ENCODE measurements at places on chromosomes 7 and 10.

- no peak for DNase-seq
These were observed 133.3 kb upstream of the KIF5B start for GRCh38 chr10:32189400-32190084.

DNA sequence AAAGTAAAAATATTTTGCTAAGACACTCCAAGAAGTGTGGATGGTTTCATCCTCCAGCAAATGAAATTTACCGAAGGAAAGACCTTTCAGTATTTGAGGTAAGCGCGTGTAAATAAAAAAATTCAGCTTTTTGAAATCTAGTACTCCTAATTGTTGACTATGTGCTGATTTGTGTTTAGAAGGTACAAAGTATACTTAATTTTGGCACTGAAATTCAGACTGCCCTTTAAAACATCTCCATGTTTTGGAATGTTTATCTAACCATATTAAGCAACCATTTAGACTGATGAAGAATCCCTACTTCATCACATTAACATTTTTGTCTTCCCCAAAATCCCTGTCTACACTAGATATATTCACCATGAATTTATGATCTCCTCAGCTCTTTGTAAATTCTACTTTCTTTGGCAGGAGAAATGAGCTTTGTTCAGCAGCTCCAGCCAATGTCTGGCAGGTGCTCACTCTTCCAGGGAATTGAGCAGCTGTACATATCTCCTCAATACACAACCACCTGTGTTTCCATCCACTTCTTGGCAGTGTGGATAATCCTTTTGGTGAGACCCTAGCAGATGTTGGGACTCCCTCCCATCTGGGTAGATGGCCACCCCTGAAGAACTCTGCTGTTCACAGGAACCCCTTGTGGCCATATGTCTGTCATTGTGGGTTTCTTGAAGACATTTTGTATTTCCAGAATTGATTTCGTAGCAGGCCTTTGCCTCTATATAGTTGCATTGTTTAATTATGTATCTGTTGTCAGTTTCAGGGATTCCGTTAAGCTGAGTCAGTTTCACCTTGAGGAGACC is 129.4 kb upstream of the SAMD8 start:
- no peak for DNase-seq

GRCh38 chr10:46096446-46096845 is 50.4 kb upstream of the MSMB start:
- DNase-seq = no peak

DNA sequence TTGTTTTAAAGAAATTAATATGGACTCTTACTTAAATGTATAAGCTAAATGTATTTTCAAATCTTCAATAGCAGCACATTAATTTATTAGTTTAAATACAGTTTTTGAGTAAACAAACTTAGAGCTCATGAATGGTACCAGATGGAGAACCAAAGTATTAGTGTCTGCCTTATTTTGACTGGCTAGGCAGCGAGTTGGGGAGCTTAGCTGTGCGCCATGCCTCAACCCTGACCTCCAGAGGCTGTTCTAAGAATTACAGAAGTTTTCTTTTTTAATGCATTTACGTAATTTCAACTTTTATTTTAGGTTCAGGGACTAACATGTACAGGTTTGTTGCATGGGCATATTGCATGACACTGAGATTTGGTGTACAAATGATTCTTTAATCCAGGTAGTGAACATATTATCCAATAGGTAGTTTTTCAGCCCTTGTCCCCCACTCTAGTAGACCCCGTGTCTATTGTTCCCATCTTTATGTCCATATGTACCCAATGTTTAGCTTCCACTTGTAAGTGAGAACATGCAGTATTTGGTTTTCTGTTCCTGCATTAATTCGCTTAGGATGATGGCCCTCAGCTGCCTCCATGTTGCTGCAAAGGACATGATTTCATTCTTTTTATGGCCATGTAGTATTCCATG is 166.8 kb downstream of the IQUB start:
- DNase-seq = no peak

- no peak for DNase-seq
These were observed 578 bp downstream of the HTRA1 start for GRCh38 chr10:122461729-122462532.

GRCh38 chr10:14456218-14456869 is 125.6 kb upstream of the FRMD4A start:
- DNase-seq = no peak

GRCh38 chr10:34760606-34761005 is 54.5 kb downstream of the PARD3 start:
- DNase-seq = no peak

DNA sequence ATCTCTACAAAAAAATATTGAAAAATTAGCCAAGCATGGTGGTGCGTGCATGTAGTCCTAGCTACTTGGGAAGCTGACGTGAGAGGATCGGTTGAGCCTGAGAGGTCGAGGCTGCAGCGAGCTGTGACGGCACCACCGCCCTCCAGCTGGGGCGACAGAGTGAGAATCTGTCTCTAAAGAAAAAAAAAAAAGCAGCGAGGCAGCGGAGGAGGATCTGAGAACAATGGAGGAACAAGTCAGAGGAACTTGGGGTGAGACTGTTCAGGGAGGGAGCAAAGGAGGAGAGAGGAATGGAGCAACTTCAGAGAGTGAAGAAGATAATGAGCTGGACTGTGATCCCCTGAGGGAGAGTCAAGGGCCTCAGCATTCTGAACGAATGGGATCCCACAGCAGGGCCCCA is 85.4 kb downstream of the MKX start:
- DNase-seq = no peak

- DNase-seq = no peak
These were observed 9.2 kb upstream of the GIMAP5 start for GRCh38 chr7:150728011-150728410.

GRCh38 chr7:77391230-77391629 is 24.9 kb downstream of the GSAP start:
- no peak for DNase-seq

- no peak for DNase-seq
These were observed 18.3 kb upstream of the ZNF12 start for GRCh38 chr7:6725003-6725402.

GRCh38 chr7:33425395-33425794 is 296.0 kb downstream of the BBS9 start:
- DNase-seq = no peak

DNA sequence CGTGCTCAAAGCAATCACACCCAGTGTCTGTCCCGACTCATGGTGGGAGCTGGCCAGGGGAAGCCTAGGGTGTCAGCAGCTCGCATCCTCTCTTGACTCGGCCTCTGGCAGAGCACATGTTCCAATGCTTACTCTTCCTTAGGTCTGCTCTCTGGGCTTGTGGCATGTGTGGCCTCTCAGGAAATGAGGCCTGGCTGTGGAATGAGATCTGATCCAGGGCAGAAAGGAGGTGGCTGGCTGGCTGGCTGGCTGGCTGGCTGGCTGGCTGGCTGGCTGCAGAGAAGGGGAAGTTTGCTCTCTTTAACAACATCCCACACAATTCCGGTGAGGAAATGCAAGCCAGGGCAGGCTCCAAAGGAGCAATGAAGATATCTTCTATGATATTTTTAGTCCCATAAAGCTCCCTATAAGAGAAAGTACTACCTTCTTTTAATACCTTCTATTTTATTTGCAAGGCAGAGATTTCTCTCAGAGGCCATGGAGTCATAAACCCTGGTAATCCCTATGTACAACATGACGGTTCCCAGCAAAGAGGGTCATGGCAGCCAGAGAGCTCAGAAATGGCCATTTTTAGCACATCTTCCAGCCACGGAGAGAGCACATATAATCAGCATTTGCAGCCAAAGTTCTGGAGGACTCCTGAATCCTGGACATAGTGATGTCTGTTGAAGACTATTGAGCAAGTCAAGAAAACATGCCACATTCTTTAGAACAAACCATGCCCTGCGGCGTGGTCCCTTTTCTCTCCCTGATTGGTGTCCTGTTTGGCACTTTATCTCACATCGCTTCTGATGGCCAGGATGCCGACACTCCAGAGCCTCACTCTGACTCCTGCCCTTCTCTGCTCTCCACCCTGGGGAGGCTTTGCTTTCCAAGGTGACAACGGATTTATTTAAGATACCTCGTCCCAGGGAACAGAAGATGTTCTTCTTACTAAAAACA is 153.7 kb downstream of the FANK1 start:
- DNase-seq = no peak

- DNase-seq = peak; percentile 39
These were observed 40.1 kb downstream of the PFKP start for GRCh38 chr10:3107426-3107961.

DNA sequence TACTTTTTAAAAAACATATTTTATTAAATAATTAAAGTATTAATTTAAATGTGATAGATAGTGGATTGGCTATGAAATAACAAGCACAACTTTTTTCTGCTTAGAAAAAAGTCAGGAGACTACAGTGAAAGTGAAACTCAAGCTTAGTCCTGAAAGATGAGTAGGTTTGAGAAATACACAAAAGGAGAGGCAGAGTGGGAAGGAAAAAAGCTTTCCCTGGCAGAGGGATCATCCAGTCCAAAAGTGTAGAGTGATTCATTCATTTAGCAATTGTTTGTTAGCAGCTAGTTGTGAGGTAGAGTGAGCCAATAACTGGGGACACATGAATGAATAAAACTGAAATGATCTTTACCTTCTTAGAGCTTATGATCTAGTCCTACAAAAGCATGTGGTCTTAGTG is 93.5 kb downstream of the FOXP2 start:
- no peak for DNase-seq

DNA sequence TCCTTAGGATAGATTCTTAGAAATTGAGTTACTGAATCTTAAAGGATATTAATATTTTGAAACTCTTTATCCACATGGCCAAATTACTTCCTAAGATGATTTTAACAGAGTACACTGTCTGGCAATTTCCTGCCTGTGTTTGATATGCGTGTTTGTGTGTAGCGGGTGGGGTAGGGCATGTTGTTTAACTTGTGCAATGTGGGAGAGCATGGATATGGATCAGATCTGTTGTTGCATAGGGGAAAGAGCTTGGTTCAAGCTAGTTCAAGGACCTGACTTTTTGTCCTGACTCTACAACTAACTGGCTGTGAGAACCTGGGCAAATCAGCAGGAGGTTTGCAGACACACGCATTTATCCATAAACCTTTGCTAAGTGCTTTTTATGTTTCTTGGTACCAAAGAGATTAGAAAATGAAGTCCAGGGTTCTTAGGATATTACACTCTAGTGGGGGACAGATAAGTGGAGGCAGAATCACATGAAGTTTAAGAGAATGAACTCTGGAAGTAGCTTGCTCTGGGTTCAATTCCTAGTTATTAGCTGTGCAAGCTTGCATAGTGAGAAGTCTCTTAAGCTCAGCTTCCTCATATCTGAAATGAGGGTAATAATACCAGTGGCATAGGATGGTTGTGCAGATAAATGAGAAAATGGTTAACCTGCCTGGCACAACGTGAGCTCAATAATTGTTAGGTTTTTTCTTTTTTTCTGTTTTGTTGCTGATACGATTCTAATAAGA is 96.3 kb upstream of the PRR15 start:
- DNase-seq = no peak

- no peak for DNase-seq
These were observed 57.3 kb upstream of the CCDC71L start for GRCh38 chr7:106717955-106718871.

DNA sequence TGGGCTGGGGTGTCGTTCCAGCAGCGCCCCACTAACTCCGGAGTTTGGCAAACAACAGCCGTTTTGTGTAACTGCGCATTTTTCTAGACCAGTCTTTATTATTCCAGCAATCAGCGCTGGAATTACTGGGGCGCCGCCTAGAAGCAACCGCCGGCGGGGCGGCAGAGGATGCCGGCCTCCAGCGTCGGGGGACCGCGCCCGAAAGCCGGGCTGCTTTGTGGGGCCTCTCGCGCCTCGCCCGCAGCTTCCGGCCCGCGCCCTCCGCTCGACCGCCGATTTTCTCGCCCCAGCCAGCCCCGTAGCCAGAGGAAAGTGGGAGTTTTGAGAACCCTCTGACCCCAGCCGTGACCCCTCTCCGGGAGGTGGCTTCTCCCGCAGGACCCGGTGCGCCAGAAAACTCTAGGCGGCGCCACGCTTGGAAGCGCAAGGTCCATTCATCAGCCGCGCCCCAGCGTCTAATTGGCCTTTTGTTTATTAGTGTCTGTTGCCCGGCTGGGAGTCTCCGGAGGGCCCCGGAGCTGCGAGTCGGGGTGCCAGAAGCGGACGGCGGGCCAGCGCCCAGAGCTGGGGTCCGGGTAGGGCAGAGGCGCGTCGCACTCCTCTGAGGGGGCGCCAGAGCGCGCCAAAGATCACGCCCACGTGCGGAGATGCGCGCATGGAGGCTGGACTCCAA is 10.7 kb downstream of the EMX2 start:
- DNase-seq = no peak

DNA sequence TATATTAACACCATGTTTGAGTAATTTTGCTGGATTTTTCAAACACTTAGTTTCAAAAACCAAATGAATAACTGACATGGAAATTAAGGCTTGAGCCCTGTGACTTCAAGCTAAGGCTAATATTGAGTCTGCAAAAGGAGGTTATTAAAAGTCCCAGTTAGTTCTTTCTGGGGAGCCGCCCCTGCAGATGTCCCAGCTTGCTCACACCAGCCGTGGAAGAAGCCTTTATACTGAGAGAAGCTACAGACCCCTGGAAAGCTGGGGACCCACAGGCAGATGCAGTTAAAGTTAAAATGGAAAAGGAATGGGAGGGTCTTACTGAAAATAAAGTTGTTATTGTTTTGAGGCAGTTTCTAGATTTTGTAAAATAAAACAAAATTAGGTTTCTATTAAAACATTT is 18.5 kb upstream of the ZNF680 start:
- no peak for DNase-seq

DNA sequence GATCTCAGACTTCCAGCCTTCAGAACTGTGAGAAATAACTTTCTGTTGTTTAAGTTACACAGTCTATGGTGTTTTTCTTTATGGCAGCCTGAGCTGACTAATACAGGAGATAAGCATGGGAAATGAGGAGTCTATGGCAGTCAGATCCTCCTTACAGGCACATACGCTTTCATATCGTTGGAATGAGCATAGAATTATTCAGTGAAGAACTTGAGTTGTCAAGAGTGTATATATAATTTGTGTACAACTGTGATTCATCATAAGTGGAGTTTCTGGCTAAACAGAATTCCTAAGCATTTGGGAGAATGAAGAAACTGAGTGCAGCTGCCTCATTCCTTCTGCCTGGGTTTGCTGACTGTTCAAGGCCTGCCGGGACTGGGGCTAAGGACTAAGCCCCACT is 516.7 kb downstream of the ADRA2A start:
- no peak for DNase-seq

DNA sequence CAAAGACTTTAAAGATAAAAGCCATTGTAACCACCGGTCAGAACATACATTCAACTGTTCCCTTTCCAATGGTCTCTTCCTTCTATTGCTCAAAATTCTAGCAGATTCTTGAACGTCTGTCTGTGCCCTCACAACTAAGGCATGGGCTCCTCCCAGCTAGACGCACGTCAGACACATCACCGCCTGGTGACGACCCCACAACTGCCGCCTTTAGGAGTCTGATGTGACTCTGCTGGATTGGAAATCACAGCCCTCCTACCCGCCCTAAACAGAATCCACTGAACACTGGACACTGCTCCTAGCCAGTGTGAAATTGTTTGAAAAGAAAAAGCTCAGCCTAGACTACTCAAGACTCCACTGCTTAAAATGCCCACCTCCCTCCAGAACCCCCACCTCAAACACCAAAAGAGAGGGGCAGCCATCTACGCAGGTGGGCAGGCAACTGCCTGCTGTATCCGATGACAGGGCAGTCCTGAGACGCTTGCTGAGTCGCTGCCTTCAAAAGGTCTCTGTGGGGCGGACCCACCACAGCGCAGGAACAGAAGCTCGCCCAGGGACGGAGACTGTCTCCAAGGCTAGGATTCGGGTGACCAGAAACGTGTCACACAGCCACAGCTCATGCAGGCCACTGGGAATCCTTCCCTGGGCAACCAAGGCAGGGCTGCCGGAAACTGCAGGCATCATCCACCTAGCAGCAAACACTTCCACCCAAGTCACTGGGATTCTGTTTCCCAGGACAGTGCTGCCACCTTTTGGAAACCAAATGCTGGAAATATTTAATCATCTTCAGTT is 34.7 kb downstream of the GSDME start:
- no peak for DNase-seq
